ENCODE measurements at places on chromosomes 5 and 9.

DNA sequence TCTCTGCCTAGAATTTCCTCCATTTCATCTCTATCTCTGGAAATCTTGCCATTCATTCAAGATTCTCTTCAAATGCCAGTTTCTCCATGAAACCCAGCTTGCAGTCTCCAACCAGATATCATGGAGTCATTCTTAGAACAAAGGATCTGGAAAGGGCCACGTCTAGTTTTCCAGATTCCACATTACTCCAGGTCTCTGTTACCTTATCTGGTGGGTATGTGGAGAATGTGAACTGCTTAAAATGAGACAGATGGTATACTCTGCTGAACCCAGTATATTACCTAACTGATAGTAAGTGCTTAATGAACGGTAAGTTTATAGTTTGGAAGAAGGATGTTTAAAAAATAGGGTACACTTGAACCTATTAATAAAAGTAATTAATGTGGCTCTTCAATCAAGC lies 52.3 kb upstream of the ZSWIM6 start:
- DNase-seq: no peak

GRCh38 chr9:71984403-71984802 lies 73.0 kb downstream of the C9orf85 start:
- no peak for DNase-seq

DNA sequence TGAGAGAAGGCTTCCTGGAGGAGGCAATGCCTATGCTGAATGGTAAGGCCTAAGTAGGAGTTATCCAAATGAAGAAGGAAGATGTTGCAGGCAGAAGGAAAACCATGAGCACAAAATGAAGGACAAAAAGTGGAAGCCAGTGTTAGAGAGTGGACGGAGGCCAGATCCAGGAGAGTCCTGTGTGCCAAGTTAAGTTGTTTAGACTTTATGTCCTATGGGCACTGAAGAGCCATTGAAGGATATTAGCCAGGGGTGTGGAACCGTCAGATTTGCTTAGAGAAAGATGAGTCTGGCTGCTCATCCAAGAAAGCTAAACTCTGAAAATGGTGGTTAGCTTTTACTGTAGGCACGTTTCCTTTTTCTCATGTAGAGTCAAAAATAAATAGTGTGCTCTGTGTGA lies 254.7 kb downstream of the ADAMTSL1 start:
- no peak for DNase-seq

DNA sequence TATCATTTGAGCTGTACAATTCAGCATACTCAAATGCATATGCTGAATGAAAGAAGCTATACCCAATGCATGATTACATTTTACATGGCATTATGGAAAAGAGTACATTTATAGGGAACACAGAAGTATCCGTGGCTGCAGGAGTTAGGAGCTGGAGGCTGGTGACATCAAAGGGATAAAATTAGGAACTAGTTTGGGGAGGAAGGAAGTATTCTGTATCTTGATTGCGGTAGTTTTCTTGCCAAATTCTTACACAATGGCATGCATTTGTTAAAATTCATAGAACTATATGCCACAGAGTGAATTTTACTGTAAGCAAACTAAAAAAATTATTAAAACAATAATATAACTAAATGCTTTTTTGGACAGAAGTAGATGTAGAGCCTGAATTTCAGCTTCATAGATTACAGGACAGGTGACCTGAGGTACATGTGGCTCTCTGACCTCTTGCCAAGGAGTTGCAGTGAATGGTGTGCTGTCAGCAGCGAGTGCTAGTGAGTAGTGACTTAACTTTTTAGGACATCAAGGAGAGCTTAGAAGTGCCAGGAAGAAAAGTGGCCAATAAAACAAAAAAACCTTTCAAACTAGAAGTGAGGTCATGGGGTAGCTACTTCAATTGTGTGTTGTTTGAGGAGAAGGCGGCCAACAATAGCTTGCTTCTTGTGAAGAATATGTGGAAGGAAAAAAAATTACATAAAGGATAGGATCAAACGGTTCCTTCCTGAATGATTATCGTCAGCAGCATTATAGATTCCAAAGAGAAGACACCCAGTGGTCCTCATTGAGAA lies 514.9 kb upstream of the CLINT1 start:
- no peak for DNase-seq

DNA sequence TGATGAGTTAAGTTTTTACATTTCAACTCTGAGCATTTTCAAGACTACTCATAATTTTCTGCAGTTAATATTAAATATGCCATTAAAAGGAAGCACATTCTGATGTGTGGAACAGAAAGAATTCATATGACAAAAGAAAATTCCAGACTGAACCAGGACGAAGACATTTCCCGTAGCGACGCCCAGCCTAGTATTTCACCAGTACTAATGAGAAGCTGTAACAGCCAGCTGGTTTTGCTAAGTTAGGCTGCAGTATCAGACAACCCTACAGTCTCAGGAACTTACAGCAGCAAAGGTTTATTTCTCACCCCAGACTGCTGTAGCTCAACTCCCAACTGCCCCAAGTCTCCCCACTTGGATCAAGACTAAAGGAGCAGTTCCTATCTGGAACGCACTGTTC lies 91.6 kb downstream of the TMEM174 start:
- no peak for DNase-seq

DNA sequence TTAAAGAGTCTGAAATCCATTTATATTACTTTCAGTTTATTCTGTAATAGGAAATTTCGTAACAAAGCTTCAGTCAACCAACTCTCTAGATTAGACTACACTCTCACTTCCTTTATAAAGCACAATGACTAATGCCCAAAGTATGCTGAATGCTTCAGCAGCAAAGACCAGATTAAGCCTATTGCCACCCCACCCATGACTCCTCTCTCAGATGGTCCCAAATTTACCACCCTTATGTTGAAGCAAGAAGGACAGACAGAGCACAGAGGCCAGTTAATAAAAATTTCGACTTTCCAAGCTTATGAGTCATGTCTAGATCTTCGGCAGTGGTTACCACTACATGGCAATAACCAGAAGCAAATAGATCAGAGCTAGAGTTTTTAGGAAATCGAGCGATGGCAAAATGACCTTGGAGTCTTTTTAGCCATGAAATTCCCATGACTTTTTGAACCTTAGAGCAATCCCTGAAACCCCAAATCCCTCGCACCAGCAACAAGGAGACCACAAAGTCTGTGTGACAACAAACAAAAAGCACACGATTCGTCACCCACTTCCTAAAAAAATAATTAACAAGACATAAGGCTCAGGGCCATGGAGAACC lies 287.8 kb upstream of the RASA1 start:
- no peak for DNase-seq

DNA sequence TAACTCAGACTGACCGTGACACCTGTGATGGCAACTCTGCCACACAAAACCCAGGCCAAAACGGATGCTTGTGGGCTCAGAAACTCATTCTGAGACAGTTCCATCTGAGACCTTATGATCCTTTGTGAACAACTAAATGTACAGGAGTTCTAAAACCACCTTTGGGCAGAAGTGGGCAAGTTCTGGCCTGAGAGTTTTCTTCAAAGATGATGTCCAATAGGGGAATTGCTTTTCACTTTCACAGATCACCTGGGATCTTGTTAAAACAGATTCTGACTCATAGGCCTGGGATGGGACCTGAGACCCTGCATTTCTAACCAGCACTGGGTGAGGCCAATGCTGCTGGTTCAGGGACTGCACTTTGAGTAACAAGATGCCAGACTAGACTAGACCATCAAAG lies 67.8 kb upstream of the SLC25A51 start:
- DNase-seq: no peak

DNA sequence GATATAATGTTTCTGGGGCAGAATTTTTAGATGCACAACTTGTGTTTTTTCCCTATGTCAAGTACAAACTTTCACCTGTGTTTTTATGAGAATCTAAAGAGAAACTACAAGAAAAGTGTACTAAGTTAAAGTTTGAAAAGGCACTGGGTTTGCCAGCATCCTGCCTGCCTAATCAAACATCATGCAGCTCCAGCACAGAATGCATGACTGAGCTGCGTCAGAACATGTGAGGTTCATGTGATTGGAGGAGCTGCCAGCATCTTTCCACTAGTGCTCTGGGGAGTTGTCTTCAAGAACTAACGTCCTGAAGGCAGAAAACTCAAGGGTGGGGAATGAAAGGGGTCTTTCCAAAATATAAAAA lies 46.1 kb upstream of the RIC1 start:
- DNase-seq: no peak

- DNase-seq: no peak
Observed at GRCh38 chr5:30991462-30991861, 202.0 kb upstream of the CDH6 start.

- no peak for DNase-seq
Observed at GRCh38 chr5:61641748-61642565, 309.9 kb downstream of the ZSWIM6 start.

DNA sequence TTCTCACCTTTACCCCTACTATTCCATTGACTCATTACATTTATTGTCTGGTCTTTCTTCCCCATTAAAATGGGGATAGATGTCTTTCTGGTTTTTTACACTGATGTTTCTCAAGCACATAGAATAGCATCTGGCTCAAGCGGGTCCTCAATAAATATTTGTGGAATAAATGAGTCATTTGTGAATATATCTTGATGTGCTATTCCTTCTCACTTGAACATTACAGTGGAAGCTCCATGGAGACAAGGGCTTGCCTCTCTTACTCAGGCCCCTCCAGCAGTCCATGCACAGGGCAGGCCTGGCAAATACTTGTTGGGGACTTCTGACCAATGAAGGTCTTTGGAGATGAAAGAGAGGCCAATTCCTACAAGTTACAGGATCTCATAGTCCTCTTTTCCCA lies 151.7 kb upstream of the TAS2R1 start:
- no peak for DNase-seq

DNA sequence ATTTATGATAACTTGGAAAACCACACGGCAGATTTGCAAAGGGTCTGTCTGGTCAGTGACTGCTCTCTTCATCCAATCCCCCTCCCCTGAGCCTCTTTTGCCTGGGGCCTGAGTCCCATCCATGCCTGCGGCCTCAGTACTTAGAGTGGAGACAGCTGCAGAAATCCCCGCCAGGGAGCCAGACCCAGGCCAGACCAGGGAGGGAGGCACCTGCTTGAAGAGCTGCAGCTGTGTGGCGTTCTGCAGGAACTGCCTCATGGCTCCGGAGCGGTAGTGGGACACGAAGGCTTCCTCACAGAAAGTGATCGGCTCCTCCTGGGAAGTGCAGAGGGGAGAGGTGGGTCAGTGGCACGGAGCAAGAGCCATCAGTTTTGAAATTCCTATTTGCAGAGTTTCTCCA lies 101.6 kb downstream of the CRB2 start:
- DNase-seq: no peak

DNA sequence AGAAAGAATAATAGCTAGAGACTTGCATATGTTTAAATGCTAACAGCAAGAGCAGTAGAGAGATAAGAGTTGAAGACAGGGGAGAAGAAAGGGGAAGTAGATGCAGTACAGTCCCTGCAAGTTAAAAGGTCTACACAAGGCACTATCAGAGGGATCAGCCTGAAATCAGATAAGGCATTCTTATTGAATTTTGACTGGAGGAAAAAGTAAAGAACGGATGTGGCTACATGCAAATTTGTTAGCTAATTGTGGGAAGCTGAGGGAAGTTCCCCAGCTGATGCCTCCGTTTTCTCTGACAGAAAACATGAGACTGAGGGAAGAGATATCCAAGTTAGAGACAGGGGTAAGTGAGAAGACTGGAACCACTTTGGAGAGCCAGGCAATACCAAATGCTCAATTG lies 12.9 kb upstream of the RHOBTB3 start:
- no peak for DNase-seq

- DNase-seq: no peak
Observed at GRCh38 chr5:54727874-54728587, 210.5 kb downstream of the SNX18 start.

GRCh38 chr5:79285833-79286232 lies 49.9 kb downstream of the JMY start:
- DNase-seq: no peak

Measured in stimulated activated CD8-positive, alpha-beta memory T cell treated with anti-CD3 and anti-CD28 coated beads, Interleukin-2, amount 100 ng/mL, for 1 hour (primary cell).